ENCODE measurements at places on chromosomes 7 and 10.

DNA sequence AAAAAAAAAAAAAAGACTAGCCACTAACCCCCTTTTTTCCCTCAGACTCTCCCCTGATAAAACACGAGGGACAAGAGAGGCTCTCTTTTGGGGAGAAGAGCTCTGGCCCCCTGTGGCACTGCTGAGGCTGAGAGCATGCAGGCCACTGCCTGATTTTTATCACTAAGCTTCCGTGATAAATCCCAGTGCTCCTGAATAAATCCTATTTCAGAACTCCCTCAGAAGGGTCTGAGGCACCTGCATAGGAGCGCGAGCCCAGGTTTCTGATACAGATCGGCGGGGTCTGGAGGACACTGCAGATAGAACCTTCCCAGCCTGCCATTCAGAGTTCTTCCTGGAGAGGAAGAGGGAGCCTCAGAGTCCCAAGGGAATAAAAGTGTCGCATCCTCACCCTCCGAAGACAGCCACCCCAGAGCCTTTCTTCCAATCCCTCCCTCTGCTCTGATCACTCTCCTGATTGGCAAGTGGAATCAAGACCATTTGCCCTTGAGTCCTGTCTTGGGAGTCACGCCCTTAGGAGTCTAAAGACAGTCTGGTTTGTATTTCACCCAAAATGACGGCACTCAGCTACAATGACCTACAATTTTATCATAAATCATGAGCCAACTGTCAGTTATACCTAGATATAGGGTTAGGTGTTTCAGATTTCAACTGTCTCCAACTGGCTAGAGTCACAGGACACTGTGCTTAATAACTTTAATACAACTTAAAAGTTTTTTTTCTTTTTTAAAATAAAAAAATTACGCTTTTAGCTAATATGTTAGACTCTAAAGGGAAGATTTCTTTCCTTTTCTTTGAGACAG, 153.5 kb downstream of the RNF216 start:
- DNase-seq = no peak

DNA sequence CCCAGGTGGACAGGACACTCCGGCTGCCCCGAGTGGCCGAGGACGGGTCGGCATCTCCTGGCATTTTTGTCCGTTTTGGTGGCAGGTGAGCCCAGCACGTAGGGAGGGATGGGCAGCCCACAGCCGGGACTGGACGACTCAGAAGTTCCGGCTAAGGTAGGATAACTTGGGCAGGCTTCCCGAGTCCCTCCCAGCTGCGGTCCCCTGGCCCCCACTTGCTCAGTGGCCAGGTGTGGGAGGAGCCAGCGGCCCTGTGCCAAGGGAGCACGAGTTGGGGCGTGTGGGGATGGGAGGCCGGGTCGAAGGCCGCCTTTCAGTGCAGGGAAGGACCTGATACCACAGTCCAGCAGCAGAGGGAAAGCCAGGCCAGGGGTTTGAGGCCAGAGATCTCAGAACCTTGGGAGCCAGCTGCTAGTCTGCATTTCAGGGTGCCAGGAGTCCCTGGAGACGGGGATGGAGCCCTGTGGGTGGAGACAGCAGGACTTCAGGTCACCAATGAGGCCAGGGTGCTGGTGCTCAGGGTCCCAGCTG, 58.5 kb downstream of the PWWP2B start:
- DNase-seq = no peak

GRCh38 chr10:74330646-74331045, 179.6 kb downstream of the ADK start:
- DNase-seq = no peak

DNA sequence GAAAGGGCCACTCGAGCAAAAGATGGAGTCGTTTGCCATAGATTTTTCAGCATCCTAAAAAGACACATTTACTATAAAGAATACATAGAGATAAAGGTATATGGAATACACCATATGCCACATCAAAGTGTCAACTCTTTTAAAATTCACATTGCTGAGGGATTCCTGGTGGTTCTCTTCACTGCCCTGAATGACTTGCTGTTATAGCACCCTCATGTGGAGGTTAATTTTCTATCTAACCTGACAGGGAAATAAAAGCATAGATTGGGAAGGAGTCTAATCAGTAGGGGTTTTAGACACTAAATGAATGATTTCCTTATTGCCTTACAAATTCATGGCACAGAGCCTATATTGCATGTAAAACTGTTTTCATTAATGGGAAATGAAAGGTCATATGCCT, 25.9 kb downstream of the DNAH11 start:
- no peak for DNase-seq

GRCh38 chr10:117410557-117410956, 35.3 kb upstream of the PDZD8 start:
- DNase-seq = no peak

- no peak for DNase-seq
Measured at GRCh38 chr7:8120390-8121058, 141.4 kb downstream of the ICA1 start.

- no peak for DNase-seq
Measured at GRCh38 chr10:34217524-34217923, 597.6 kb downstream of the PARD3 start.

GRCh38 chr10:12507165-12507850, 158.0 kb downstream of the CAMK1D start:
- no peak for DNase-seq

- no peak for DNase-seq
Measured at GRCh38 chr10:71816936-71817618, 34.0 kb downstream of the PSAP start.

- DNase-seq = no peak
Measured at GRCh38 chr7:117550625-117551024, 70.8 kb downstream of the CFTR start.

GRCh38 chr10:89163265-89163995, 43.7 kb downstream of the CH25H start:
- no peak for DNase-seq

DNA sequence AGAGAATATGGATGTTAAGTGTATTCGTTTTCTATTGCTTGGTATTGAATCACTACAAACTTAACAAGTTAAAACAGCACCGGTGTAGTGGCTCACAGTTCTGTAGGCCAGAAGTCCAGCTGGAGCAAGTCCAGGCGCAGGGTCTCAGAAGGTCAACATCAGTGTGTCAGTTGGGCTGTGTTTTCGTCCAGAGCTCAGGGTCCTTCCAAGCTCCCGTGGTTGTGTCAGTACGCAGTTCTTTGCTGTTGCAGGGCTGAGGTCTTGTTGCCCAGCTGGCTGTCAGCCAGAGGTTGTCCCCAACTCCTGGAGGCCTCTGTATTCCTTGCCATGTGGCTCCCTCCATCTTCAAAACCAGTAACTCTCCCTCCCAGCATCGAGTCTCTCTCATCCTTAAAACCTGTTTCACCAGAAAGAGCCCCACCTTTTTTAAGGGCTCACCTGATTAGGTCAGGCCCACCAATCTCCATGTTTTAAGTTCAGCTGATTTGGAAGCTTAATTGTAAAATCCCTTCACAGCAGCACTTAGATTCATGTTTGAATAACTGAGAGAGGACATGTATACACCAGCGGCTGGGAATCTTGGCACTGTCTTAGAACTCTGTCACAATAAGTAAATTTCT, 26.8 kb downstream of the ACADSB start:
- no peak for DNase-seq

DNA sequence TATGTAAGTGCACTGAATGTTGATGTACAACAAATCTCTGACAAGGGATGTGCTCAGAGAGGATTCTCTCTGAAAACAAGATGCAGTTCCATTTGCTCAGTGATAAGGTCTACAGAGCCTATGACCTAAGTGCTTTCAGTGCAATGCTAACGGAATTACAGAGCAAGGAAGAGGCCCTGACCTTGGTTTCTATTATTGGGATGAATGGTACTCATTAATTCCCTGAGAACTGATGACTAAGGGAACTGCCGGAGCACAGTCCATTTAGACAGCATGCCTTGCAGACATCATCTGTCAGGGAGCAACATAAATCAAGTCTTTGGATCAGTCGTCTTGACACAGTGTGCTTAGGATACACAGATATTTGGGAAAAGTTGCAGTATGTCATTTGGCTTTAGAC, 340.8 kb downstream of the PHTF2 start:
- DNase-seq = peak; percentile 82

- DNase-seq = no peak
Measured at GRCh38 chr10:44929356-44930255, 18.5 kb downstream of the TMEM72 start.

DNA sequence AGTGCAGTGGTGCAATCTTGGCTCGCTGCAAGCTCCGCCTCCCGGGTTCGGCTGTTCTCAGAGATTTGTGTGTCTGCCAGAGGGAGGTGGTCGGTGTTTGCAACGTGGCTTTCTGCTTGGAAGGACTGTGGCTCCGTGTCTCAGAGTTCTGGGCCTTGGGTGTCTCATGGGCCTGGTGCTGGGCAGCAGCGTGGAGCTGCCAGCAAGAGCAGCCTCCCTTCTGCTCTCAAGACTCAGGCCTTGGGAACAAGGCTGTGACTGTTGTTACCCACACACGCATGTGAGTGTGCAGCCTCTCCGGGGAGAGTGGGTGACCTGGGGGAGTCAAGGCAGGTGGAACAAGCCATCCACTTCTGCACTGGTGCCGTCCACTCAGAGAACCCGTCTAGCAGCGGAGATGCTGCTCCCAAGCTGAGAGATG, 52.0 kb downstream of the VIPR2 start:
- no peak for DNase-seq

- no peak for DNase-seq
Measured at GRCh38 chr10:28396331-28396730, 93.5 kb upstream of the MPP7 start.

DNA sequence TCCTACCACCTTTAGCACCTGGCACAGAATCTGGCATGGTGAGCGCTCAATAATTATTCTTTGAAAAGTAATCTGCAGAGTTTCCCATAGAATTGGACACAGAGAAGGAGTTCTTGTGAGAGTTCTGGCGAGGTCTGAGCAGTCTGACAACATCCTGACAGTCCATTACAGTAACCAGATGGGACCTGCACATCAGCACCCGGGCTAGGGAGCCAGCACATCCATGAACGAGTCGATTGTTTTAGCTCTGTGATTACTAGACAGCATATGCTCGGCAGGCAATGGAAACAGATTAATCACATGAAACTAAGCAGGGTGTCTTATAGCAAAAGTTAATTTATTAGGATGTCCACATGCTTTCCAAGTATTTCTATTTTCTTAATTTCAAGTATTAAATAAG, 96.7 kb downstream of the SEMA3D start:
- no peak for DNase-seq

DNA sequence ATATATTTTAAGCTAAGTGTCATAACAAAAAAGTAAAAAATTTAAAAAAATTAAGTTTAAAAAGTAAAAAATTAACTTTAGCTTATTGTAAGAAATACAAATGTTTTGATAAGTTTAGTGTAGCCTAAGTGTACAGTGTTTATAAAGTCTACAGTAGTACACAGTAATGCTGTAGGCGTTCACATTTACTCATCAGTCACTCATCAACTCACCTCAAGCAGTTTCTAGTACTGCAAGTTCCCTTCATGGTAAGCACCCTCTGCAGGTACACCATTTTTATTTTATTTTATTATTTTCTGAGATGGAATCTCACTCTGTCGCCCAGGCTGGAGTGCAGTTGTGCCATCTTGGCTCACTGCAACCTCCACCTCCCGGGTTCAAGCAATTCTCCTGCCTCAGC, 316.0 kb downstream of the FGFR2 start:
- no peak for DNase-seq

DNA sequence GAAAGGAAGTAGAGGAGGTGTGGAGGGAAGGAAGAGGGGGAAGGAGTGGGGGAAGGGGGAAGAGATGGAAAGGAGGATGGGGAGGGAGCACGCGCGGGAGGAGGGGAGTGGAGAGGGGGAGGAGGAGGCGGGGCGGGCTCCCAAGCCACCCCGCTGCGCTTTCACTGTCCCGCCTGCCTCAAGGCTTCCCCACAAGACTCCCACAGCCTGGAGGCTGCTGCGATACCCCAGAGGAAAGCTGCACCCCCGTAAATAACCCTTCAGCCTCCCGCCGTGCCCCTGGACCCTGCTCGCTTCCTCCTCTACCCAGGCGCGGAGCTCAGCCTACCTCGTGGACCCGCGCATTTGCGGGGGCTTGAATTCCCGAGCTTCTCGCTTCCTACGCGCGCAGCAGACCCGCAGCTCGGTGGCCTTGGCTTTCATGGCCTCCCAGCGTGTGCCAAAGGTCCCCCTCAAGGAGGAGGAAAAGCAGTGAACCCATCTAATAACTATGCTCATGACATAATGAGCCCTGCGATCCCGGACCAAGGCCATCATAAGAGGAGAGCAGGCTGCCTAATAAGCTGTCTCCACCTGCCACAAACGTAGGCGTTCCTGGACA, at the start of gene C10orf67:
C10orf67 (minus strand) TSS at position 557 of the 601 bp plus-strand sequence; CDS start at position 534, 23 bp downstream.
- DNase-seq = peak; percentile 82

DNA sequence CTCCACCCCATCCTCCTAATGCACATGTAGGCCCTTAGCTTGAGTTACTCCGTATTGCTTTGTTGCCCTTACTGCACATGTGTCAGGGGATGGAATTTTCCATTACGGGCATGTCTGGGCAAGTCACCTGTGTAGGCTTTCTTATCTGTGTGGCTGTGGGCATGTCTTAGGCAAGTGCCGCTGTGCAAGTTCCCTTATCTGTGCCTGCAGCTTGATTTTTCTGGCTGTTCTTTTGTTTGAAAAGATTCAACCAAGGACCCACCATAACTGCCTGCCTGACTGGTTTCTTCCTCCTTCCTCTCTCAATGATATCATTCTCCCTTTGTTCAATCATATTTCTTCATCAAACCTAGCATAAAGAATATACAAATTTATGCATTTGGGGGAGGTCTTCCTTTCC, 88.5 kb downstream of the AKR1D1 start:
- DNase-seq = no peak

GRCh38 chr7:77747178-77747577, 50.9 kb downstream of the RSBN1L start:
- no peak for DNase-seq

DNA sequence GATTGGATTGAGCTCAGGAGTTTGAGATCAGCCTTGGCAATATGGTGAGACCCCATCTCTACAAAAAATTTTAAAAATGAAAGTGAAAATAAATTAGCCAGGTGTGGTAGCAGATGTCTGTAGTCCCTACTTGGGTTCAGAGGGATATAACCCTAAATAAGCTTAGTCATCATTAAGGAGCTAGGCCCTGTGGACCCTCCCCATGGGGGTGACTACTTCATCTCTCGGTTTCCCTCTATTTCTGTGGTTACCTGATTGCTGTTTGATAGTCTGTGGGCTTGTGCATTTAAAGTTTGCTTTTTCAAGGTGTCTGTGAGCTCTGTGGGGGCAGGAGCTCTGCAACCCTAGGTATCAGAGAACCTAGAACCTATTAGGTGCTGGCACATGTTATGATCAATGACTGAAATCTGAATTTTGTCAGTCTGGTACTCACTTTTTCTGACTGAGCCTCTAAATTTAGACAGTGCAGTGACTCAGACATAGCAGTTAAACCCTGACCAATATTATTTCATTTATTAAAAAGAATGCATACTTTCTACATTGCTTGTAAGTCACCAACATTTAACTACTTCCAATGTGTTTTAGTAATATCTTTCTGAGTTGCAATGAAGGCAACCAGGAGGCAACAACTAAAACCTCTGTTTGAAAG, 8.1 kb upstream of the CUZD1 start:
- DNase-seq = peak; percentile 51

GRCh38 chr10:77702166-77702565, 64.6 kb upstream of the KCNMA1 start:
- peak; percentile 82 for DNase-seq

- DNase-seq = peak; percentile 65
Measured at GRCh38 chr10:87927091-87927490, 63.7 kb downstream of the PTEN start.

All from EL (cell line).